ENCODE measurements at places on chromosomes 3 and 15.
A peak's percentile ranks its signal among the peaks of the same experiment; 100 is the strongest.

DNA sequence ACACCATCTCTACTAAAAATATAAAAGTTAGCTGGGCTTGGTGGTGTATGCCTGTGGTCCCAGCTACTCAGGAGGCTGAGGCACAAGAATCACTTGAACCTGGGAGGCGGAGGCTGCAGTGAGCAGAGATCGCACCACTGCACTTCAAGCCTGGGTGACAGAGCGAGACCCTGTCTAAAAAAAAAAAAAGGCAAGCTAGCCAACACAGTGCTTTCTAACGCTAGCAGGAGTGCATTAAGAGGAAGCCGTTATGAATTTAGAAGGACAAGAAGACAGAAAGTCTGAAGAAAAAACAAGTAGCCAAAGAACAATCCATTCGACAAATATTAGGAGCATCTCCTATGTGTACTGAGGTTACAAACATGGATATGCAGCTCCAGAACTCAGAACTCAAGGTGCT is 28.6 kb downstream of the BHLHE40 start:
- DNase-seq = no peak

- no peak for DNase-seq
These were observed 1.3 kb downstream of the AMIGO3 start for GRCh38 chr3:49717959-49718857.

GRCh38 chr3:113288881-113289280 is 77.5 kb downstream of the BOC start:
- no peak for DNase-seq

DNA sequence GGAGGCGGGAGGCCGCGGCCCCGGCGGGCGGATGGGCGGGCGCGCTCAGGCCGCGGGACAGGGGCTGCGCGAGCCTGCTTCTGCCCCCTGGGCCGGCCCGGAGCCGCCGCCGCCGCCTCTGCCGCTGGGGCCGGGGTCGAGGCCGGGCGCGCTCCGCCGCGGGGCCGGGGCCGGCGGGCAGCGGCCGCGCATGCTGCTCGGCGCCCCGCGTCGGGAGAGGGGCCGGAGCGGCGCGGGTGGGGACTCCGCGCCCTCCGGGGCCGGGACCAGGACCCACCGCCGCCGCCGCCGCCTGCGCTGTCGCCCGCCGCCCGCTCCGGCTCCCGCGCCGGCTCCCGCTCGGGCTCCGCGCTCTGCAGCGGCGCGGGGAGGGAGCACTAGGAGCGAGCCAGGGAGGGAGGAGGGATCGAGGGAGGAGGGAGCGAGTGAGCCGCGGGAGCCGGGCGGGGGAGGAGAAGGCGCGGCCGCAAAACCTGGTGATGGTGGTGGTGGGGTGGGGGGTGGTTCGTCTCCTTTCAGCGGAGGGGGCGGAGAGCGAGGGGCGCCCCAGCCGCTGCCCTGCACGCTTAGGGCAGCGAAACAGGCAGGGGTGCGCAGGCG is at the start of gene LINGO1:
Gene LINGO1, minus strand, starts transcription at position 379 of the 600 bp plus-strand sequence. CDS start 597 bp downstream, outside the sequence.
- DNase-seq = no peak

DNA sequence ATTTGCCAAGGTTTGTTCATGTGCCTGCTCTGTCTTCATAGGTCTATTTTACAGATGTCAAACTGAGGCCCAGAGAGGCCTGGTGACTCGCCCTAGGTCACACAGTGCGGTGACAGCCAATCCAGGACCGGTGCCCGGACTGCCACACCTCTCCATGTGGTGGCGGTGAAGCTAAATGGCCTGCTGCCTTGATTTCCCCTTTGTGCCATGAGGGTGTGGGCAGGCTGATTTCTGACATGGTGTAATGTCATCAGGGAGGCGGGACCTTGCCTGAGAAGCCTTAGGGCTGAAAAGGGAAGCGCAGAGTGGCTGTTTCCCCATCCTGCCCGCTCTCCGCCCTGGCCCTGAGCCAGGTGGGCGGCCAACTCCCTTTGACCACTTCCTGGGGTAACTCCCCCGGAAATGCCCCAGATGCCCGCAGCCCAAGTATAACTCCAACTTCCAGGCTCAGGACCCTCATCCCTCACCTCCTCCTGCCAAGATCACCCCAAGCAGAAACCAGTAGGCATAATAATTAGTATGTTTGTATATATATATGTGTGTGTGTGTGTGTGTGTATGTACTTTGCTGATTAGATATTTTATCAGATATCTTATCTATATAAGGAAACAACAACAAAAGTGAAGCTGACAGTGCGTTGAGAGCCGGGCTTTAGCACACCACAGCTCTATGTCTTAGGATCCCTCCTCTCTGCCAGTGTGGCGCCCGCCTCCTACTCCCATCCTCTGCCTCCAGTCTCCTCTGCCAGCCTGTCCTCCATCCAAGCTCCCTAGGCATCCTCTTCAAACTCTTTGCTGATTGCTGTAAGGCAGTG is 63.9 kb downstream of the IQSEC1 start:
- peak; percentile 34 for DNase-seq
